Right kidney (tissue), 9 donors: ENCODE measurements at places on chromosomes 3 and 15.
A peak's percentile ranks its signal among the peaks of the same experiment; 100 is the strongest.

DNA sequence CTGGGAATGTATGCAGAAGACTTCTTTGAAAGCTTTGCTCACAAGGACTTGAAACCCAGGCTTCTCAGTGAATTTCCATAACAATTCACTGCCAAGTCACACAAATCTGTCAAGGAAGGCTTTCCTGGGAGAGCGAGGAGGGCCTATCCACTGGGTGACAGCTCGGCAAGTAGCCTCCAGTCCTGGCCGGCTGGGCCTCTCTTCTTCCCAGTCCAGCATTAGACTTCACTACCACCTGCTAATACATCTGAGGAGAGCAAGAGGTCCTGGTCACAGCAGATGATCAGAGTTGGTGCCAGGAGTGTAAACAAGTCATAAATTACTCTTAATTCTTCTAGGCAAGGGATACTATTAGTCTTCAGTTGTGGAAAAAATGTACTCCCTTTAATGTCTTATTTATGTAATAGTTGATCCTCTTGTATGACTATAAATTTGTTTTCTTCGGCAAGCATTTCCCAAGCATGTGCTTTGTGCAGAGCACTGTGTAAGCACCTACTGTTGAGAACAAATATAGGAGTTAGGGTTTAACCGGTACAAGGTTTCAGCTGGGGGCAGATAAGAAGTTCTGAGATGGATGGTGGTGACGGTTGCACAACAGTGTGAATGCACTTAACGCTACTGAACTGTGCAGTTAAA lies 162.9 kb downstream of the VGLL4 start:
- no peak for DNase-seq

DNA sequence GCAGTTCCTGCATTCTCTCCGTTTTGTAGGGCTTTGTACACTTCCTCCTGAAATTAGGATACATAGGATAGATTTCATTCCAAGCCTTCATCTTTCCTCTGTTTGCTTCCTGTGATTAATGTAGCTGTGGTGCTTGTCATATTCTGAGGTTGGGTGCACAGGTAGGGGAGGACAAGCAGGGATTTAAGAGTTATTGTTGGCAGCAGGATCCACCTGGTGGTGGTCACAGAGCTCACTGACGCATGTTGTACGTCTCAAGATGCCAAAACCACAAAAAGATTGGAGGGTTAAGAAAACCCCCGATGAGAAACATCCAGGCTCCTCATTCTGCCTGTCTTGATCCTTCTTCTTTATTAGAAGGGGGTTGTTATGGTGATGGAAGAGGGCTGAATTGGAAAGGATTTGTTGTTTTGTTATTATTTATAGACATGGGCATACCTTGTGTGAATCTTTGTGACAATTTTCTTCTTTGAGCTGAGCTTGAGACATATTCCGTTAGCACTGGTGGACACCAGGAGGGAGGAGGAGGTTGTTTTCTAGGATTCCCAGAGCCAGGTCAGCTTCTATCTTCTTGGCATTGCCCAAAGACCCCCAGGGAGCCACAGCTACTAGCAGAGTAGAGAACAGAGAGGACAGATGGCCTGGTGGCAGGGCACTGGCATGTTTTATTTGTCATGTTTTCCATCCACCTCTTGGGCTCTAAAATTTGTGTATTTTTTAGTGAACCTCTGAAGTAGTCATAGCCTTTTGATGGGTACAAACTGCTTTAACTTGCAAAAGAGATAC lies 57.7 kb upstream of the LARS2 start:
- no peak for DNase-seq

GRCh38 chr15:49327927-49328326 lies 95.1 kb upstream of the FGF7 start:
- no peak for DNase-seq

DNA sequence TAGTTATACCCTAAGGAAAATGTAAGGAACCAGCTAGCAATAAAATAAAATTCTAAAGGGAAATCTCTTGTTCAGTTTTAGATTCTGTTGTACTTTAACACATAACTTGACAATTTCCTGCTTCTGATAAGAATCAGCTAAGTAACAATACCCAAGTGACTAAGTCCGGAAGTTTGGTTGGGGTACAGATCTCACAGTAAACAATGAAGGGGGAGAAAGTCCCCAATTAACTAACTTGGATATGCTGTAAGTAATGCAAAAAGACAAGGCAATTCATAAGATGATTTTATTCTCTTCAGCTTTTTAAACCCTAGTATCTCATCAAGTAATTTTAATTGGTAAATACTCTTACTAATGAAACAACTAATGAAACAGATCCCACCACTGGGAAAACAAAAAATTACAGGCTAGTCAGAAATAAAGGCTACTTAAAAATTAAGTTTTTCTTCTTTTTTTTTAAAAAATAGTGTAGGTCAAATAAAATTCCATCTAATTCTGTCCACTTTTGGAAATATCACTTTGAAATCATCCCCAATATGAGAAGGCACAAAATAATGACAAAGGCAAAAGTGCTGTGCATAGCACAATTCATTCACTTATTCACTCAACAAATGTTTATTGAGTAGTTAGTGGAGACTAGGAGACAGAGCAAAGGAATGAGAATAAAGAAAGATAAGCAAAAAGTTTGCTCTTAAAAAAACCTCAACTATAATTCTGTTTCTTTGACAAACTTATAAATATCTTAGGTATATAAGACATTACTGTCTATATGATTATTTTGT lies 37.8 kb upstream of the IL20RB start:
- DNase-seq: no peak

DNA sequence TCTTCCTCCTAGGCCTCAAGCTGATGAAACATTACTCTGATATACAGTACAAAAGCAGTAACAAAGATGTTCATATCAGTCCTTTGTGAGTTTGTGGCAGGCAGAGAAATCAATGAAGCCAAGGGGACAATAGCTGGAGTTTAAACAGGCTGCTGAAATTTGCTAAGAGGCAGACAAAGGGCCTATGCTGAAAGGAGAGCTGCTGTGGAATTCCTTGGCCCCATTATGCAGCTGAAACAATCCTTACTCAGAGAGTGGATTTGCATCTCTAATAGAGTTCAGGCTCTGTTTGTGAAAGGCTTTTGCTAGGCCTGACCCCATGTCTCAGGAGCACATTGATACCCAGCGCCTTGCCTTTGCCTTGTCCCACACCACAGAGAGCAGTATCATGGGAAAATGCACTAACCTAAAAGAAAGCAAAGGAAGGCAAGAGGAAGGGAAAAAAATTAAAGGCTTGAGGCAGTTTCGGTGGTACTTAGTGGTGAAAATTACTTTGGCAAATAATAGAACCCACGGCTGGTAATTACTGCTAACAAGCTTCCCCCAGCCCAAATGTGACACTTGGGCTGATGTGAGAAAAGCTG lies 195.0 kb upstream of the EPHA3 start:
- DNase-seq: no peak

GRCh38 chr15:56757875-56758274 lies 24.6 kb upstream of the ZNF280D start:
- no peak for DNase-seq

GRCh38 chr3:45100981-45101407 lies 45.2 kb downstream of the CDCP1 start:
- no peak for DNase-seq

DNA sequence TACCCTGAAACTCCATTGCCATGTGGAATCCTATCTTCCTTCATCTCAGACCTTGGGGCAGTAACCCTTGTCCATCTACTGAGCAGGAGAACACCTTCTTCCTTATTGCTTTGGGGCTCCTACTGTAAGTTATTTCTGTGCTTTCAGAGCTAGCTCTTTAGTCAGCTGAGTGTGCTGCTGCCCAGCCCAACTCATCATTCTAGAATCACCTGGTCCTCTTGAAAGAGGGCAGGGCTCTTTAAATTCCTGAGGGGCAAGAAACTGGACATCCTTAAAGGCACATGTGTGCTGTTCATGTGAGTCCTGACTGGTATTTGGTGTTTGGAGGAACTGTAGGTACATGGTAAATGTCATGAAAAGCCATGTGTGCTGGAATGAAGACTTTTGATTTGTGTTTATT lies 140.9 kb downstream of the ARNT2 start:
- DNase-seq: no peak

- peak; percentile 2 for DNase-seq
These were observed 301.4 kb downstream of the RBMS3 start for GRCh38 chr3:29582273-29582672.

- no peak for DNase-seq
These were observed 15.8 kb downstream of the IGSF11 start for GRCh38 chr3:119018690-119019463.

DNA sequence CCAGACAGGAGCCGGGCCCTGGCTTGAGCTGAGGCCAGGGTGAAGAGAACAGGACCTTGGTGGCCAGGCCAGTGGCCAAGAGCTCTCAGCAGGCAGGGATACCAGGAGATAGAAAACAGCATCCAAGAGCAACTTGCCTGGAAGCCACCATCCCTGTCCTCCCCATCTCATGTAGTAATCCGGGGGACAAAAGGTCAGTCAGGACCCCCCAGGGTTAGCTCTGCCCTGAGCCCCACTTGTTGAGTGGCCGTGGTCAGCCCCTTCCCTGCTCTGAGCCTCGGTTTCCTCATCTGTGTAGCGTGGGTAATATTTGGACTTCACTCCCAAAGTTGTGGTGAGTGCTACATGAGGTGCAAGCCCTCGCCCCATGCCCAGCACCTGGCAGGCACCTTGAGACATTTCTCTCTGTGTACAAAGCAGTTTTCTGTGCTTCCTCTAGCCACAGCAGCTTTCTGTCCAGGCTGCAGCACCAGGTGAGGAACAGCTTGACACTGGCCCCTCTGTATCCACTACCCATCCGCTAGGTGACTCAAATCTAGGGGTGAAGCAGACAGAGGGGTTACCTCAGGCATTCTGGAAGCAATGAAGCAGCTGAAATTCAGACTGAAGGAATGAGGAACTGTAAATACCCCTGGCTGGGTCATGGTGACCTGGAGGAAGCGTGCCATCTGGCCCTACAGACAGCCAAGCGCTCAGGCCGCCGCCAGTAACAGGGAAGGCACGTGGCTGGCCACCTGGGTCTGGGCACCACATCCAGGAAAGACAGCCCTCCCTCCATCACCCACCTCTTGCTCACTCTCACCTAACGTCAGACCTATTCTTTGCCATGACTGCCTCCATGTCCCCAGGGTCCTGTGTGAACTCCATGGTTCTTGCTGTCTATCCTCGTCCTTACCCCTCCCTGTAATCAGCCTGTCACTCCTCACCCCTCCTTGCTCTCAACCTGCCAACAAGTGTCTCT lies 6.7 kb downstream of the CISH start:
- DNase-seq: no peak
